Amygdala (tissue), 56 donors: ENCODE measurements at places on chromosomes 12 and 14.

GRCh38 chr12:16636435-16637055, 30.6 kb upstream of the LMO3 start:
- DNase-seq: no peak

GRCh38 chr12:132510746-132511477, 21.0 kb downstream of the FBRSL1 start:
- no peak for DNase-seq

- no peak for DNase-seq
Measured at GRCh38 chr12:126087692-126088091, 1022.5 kb downstream of the AACS start.

- DNase-seq: no peak
Measured at GRCh38 chr12:132182711-132183365, 38.6 kb downstream of the NOC4L start.

DNA sequence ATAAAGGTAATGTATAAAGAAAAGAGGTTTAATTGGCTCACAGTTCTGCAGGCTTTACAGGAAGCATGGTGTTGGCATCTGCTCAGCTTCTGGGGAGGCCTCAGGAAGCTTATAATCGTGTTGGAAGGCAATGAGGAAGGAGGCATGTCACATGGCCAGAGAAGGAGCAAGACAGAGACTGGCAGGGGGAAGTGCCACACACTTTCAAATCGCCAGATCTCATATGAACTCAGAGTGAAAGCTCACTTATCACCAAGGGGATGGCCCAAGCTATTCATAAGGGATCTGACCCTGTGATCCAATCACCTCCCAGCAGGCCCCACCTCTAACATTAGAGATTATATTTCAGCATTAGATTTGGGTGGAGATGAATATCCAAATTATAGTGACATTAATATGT, 26.3 kb downstream of the LDHB start:
- DNase-seq: no peak

- DNase-seq: no peak
Measured at GRCh38 chr14:95562892-95563685, 28.2 kb downstream of the GLRX5 start.

DNA sequence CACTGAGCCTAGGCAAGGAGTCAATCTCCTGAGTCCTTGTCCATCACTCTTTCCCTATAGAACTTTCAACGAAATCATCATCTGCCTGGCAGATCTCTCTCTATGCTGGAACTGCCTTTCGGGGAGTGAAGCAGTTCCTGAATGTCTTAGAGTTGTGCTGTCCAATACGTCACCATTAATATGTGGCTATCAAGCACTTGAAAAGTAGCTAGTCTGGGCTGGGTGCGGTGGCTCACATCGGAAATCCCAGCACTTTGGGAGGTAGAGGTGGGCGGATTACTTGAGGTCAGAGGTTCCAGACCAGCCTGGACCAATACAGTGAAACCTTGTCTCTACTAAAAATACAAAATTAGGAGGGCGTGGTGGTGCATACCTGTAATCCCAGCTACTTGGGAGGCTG, 35.1 kb downstream of the NRDE2 start:
- no peak for DNase-seq

GRCh38 chr12:131699434-131699833, 11.5 kb upstream of the SFSWAP start:
- DNase-seq: no peak
